ENCODE measurements at places on chromosomes 5 and 9. TPM values are rescaled to one million over a fixed set of nuclear protein-coding genes. Genes with fewer than 3 reads are reported as not detected.

- H3K4me1 ChIP-seq = peaks cover 24% of the 10 kb centered on the region
- peaks cover 6% of the 10 kb centered on the region for H3K36me3 ChIP-seq
- H3K27ac ChIP-seq = no peak overlapping the region
- H3K4me3 ChIP-seq = no peak overlapping the region
- no peak for DNase-seq
These were observed 99.3 kb upstream of the LRRTM2 start for GRCh38 chr5:138974227-138975063.

GRCh38 chr9:107983181-107983603 is 493.6 kb upstream of the KLF4 start:
- H3K4me3 ChIP-seq = no peak overlapping the region
- H3K27me3 ChIP-seq = no peaks in the 10 kb centered on the region
- H3K4me1 ChIP-seq = no peaks in the 10 kb centered on the region
- DNase-seq = no peak

DNA sequence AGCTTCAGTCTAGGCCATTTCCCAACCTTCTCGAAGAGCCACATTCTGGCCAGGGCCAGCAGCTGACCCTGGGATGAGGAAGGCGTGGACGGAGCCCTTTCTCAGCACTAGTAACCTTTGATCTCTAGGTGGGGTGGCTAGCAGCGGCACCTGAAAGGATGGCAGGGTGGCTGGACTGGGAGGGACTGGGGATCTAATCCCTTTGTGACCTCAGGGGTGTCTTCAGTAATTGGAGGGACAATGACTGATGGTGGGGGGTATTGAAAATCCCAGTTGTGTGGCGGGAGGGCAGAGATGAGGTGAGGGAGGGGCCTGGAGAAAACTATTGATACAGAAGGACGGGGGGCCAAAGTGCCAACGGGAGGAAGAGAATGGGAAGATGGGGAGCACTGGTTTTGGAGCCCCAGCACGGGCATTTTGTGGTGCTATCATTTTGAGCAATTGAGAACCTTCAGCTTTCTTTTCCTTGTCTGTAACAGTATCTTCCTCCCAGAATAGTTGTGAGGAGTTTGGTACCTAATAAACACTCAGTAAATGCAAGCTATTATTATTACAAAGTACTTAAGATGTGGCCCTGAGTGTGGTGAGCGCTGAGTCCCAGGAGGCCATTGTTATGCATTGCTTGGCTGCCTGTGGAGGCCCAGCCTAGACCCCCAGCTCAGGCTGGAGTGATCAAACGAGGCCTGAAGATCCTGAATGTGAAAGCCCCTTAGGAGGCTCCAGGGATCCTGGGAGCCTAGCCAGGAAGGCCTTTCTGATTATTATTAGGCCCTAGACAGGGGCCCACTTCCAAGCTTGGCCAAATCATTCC is 37.3 kb upstream of the UBE2D2 start:
- peaks cover 4% of the 10 kb centered on the region for H3K27me3 ChIP-seq
- H3K27ac ChIP-seq = no peak overlapping the region
- H3K4me1 ChIP-seq = peaks cover 2% of the 10 kb centered on the region
- H3K4me3 ChIP-seq = no peak overlapping the region

DNA sequence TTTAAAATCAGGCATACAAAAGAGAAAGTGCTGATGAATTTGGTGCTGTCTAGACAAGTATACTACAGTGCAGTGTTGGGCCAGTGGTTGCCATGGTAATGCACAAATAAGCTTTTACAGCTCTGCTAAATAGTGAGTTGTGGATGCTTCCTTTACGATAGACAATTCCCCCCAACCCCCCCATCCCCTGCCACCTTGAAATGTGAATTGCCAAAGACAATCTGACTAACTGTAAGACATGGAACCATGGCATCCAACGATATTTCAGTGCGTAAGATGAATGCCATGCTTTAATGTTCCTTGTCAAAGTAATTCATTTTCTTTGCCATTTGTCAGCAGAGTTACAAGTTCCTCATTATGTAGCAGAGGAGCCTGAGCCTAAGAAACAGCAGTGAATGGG is 91.5 kb upstream of the NREP start:
- no peaks in the 10 kb centered on the region for H3K4me1 ChIP-seq
- DNase-seq = no peak
- no peak overlapping the region for H3K4me3 ChIP-seq
- H3K36me3 ChIP-seq = no peaks in the 10 kb centered on the region

- H3K27me3 ChIP-seq = peaks cover 3% of the 10 kb centered on the region
- DNase-seq = no peak
- H3K4me1 ChIP-seq = no peaks in the 10 kb centered on the region
- H3K27ac ChIP-seq = no peak overlapping the region
- no peaks in the 10 kb centered on the region for H3K36me3 ChIP-seq
- no peak overlapping the region for H3K4me3 ChIP-seq
These were observed 46.2 kb downstream of the SPRY4 start for GRCh38 chr5:142278627-142279026.

GRCh38 chr5:40689438-40689837 is 9.7 kb downstream of the PTGER4 start:
- H3K4me1 ChIP-seq = peaks cover 62% of the 10 kb centered on the region
- no peak for DNase-seq
- peak overlapping the region; percentile 70 for H3K27ac ChIP-seq
- H3K36me3 ChIP-seq = peaks cover 68% of the 10 kb centered on the region
- H3K4me3 ChIP-seq = peak overlapping the region; percentile 70

DNA sequence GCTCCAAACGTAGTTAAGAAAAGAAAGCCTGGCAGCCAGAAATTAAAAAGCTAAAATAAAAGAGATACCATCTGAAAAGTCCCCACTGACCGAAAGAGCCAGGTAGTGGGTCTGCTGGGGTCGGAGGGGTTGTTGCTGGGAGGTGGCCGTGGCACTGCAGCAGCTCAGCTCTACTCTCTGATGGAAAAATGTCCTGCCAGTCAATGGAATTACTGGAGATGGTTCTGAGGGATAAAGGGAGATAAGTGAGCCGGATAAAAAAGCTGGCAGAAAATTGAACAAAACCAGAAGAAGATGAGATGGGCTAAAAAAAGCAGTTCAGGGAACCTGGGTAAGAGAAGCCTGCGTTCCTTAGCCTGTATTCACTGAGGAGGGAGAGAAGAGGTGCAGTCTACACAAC is 202.8 kb downstream of the SREK1 start:
- no peaks in the 10 kb centered on the region for H3K36me3 ChIP-seq
- no peak overlapping the region for H3K27ac ChIP-seq
- no peak overlapping the region for H3K4me3 ChIP-seq
- no peak for DNase-seq
- peaks cover 16% of the 10 kb centered on the region for H3K27me3 ChIP-seq

GRCh38 chr9:131180454-131180853 is 55.1 kb downstream of the NUP214 start:
- peaks cover 10% of the 10 kb centered on the region for H3K4me1 ChIP-seq
- no peak overlapping the region for H3K27ac ChIP-seq
- H3K4me3 ChIP-seq = no peak overlapping the region
- H3K36me3 ChIP-seq = peaks cover 20% of the 10 kb centered on the region

DNA sequence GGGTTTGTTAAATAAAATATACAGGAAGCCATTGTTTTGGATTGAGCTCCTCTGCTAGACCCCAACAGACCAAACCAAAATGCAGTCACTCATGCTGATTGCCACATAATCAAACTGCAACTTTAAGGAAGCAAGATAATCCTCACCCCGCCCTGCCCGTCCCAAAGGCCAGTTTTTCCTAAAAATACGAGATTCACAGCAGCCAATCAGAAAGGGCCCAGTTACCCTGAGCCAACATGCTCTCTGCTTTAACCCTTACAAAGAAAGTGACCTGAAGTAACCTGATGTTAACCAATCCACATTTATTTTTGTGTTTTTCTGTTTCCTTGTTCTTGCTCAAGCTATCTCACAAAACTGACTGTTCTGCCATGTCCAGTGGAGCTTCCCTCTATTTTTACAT is 21.5 kb upstream of the RNF20 start:
- no peak overlapping the region for H3K4me3 ChIP-seq
- peaks cover 15% of the 10 kb centered on the region for H3K27me3 ChIP-seq
- peaks cover 2% of the 10 kb centered on the region for H3K4me1 ChIP-seq
- DNase-seq = no peak
- H3K36me3 ChIP-seq = no peaks in the 10 kb centered on the region

- H3K4me1 ChIP-seq = peaks cover 10% of the 10 kb centered on the region
- H3K4me3 ChIP-seq = no peak overlapping the region
- H3K27ac ChIP-seq = no peak overlapping the region
These were observed 60.9 kb downstream of the YTHDC2 start for GRCh38 chr5:113574417-113574816.

GRCh38 chr5:122492675-122493074 is 180.6 kb downstream of the SNCAIP start:
- no peak for DNase-seq
- no peaks in the 10 kb centered on the region for H3K27me3 ChIP-seq
- no peak overlapping the region for H3K4me3 ChIP-seq
- no peaks in the 10 kb centered on the region for H3K36me3 ChIP-seq
- no peaks in the 10 kb centered on the region for H3K4me1 ChIP-seq

DNA sequence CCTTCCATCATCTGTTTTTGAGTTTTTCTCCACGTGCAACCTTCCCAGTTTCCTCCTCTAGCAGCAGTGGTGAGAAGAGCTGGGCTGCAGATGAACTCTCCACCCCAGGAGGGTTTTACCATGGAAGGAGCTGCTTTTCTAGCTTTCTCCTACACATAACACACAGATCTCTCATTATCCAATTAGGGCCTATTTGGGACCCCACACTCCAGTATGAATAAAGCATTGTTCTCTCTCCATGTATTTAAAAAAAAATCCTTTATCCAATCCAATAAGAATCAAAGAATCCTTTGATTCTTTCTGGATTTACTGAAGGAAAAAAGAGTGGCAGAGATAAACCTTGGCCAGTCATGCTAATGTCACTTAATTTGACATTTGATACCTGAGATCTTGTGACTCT is 31.6 kb upstream of the NAA35 start:
- peaks cover 10% of the 10 kb centered on the region for H3K27me3 ChIP-seq
- no peak for DNase-seq
- peaks cover 7% of the 10 kb centered on the region for H3K36me3 ChIP-seq

GRCh38 chr5:95970359-95970704 is 8.7 kb upstream of the ELL2 start:
- peaks cover 2% of the 10 kb centered on the region for H3K27me3 ChIP-seq
- H3K27ac ChIP-seq = no peak overlapping the region
- DNase-seq = no peak
- peaks cover 4% of the 10 kb centered on the region for H3K4me1 ChIP-seq
- H3K4me3 ChIP-seq = no peak overlapping the region

- H3K4me3 ChIP-seq = no peak overlapping the region
- H3K36me3 ChIP-seq = peaks cover 59% of the 10 kb centered on the region
- H3K4me1 ChIP-seq = peaks cover 10% of the 10 kb centered on the region
- H3K27ac ChIP-seq = no peak overlapping the region
- no peaks in the 10 kb centered on the region for H3K27me3 ChIP-seq
- DNase-seq = no peak
These were observed 70.6 kb downstream of the LRSAM1 start for GRCh38 chr9:127521919-127522304.

DNA sequence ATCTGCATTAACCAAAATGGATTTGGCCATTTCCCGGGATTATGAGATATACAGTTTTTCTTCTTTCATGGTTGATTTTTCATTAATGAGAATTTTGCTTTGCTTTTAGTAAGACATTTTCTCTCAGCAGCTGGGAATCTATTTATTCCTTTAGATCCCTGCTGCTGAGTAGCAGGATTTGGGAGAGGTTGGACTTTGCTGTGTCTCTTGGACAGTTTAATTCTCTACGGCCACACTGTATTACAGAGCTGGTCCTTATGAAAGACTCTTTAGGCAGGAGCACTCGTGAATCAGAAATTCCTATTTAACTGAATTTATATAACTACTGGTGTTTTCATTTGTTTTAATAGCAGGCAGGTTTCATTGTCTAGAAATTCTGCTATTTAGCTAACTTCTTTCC is 1.6 kb downstream of the UNC13B start:
- DNase-seq = no peak
- peaks cover 14% of the 10 kb centered on the region for H3K4me1 ChIP-seq
- no peaks in the 10 kb centered on the region for H3K36me3 ChIP-seq
- no peak overlapping the region for H3K27ac ChIP-seq

DNA sequence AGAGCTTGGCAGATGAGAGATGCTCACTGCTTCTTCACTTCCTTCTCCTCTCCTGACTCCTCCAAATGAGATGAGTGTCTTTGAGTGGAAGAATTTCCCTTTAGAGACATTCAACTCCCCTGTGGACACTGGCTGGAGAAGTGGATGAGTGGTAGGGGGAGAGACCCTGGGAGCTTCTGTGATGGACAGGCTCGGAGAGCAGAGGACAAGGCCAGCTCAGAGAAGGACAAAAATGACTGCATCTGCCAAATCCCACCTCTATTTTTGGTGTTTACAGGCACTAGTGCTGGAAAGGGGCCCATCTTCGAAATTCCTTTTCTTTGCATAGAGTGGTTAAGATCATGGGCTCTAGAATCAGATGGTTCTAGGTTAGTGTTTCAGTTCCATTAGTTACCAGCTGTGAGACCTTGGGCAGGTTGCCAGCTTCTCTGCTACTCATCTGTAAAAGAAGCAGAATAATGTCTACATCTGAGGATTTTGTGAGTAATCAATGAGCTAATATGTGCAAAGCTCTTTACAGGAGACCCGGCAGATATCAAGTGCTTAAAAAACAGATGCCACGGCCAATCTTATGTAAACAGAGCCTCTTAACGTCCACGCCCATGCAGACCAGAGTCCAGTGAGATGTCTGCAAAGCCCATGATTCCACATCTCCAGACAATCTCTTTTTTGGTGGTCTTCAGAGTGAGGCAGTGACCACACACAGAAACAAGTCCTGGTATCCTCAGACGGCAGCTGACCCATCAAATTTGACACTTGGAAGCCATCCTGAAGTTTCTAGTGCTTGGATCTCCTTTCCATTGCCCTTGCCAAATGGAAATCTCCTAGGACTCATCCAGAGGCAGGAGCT is 13.6 kb upstream of the COL27A1 start:
- H3K27me3 ChIP-seq = peaks cover 18% of the 10 kb centered on the region
- H3K27ac ChIP-seq = no peak overlapping the region
- H3K4me3 ChIP-seq = no peak overlapping the region

GRCh38 chr9:16152276-16153101 is 599.6 kb downstream of the CCDC171 start:
- no peak overlapping the region for H3K4me3 ChIP-seq
- DNase-seq = no peak
- H3K27me3 ChIP-seq = peaks cover 7% of the 10 kb centered on the region
- H3K36me3 ChIP-seq = no peaks in the 10 kb centered on the region
- H3K27ac ChIP-seq = no peak overlapping the region
- H3K4me1 ChIP-seq = peaks cover 19% of the 10 kb centered on the region

GRCh38 chr9:109270971-109271925 is 49.6 kb downstream of the EPB41L4B start:
- DNase-seq = no peak
- H3K27me3 ChIP-seq = peaks cover 5% of the 10 kb centered on the region
- no peak overlapping the region for H3K4me3 ChIP-seq
- no peaks in the 10 kb centered on the region for H3K4me1 ChIP-seq
- H3K27ac ChIP-seq = no peak overlapping the region

Gene DOK3
- 6.0 TPM for total RNA-seq

Gene SGCD
- 0.43 TPM for total RNA-seq

Gene SLC25A25
- 21.2 TPM for total RNA-seq

Gene PDGFRB
- total RNA-seq = 33.4 TPM

Gene SLC6A7
- total RNA-seq = not detected

Gene NRG2
- total RNA-seq = 0.08 TPM
